Thyroid gland (tissue), 4 donors: ENCODE measurements at places on chromosomes 1 and 21. TPM values are rescaled to one million over a fixed set of nuclear protein-coding genes. Genes with fewer than 3 reads are reported as not detected.

GRCh38 chr1:35764283-35764682, 5.5 kb downstream of the CLSPN start:
- DNase-seq: no peak
- H3K4me1 ChIP-seq: no peaks in the 10 kb centered on the region
- H3K27me3 ChIP-seq: no peaks in the 10 kb centered on the region
- H3K36me3 ChIP-seq: no peaks in the 10 kb centered on the region
- H3K4me3 ChIP-seq: no peak overlapping the region
- H3K27ac ChIP-seq: no peak overlapping the region

- no peaks in the 10 kb centered on the region for H3K36me3 ChIP-seq
- no peak for DNase-seq
- H3K4me1 ChIP-seq: no peaks in the 10 kb centered on the region
- H3K4me3 ChIP-seq: no peak overlapping the region
- H3K27me3 ChIP-seq: no peaks in the 10 kb centered on the region
- H3K27ac ChIP-seq: no peak overlapping the region
These were observed 167.4 kb upstream of the COL11A1 start for GRCh38 chr1:103275725-103276124.

DNA sequence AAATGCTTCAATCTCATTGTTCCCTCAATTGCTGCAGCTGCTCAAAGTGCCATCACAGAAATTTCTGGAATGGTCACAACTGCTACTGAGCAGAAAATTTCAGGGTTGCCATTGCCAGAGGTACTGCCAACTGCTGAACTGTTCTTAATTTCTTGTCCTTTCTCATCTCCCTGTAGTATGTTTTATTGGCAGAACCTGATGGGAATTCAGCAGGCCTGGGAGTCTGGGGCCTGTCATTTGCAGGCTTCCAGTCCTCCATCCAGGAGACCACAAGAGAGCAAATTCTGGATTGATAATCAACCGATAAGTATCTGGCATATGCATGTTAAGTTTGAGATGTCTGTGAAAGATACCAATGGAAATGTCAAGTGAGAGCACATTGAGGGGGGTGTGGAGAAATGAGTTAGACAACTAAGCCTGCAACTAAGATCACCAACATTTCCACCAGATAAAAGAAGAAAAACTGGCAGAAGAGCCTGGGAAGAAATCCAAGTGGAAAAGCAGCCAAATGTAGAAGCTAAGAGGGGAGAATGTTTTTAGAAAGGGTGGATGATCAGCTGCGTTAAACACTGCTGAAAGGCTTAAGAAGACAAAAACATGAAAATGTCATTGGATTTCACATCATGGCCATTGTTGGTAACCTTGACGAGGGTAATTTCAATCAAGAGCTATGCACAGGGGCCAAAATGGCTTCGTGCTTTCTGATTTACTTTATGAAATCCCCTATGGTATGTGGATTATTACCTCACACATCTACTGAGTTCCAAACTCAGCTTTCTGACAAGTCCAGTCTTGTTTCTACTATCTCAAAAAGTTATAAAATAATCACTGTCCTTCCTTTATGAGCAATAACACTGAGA, 648.1 kb downstream of the PLPP3 start:
- H3K4me1 ChIP-seq: peaks cover 26% of the 10 kb centered on the region
- no peak overlapping the region for H3K27ac ChIP-seq
- H3K36me3 ChIP-seq: no peaks in the 10 kb centered on the region
- H3K4me3 ChIP-seq: no peak overlapping the region
- H3K27me3 ChIP-seq: no peaks in the 10 kb centered on the region

DNA sequence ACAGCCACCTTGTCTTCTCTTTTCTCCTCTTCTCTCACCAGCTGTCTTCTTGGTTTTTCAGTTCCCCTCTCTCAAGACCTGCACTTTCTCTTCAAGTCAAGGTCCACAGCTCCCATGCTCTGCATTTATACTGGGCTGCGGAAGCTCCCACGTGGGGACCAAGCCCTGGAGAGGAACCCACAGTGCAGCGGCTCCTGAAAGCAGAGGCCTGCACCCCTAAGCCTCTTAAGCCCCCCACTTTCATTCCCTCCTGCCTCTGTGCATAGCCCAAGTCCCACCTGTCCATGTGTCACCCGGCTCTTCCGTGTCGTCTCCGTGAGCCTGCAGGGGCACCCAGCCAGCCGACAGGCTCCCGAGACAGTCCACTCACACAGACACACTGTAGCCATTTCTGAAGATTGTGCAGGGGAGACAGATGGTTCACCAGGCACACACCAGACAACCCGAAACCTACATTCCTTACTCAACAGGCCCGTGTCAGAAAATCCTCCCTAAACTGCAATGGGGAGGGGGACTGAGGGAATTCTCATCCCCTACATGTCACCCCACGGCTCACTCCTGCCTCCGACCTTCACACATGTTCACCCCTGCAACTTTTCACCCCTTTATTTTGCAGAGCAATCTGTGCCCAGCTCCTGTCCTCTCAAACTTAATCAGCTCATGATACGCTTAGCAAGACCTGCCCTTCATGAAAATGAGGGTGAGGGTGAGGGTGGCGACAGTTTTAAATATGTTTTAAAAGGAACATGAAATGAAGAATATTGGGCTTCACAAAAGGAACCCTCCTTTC, 6.3 kb downstream of the MX2 start:
- H3K4me1 ChIP-seq: peaks cover 14% of the 10 kb centered on the region
- no peaks in the 10 kb centered on the region for H3K27me3 ChIP-seq
- H3K36me3 ChIP-seq: no peaks in the 10 kb centered on the region
- DNase-seq: no peak

- H3K27me3 ChIP-seq: no peaks in the 10 kb centered on the region
These were observed 5.3 kb upstream of the MAP3K7CL start for GRCh38 chr21:29125191-29125590.

DNA sequence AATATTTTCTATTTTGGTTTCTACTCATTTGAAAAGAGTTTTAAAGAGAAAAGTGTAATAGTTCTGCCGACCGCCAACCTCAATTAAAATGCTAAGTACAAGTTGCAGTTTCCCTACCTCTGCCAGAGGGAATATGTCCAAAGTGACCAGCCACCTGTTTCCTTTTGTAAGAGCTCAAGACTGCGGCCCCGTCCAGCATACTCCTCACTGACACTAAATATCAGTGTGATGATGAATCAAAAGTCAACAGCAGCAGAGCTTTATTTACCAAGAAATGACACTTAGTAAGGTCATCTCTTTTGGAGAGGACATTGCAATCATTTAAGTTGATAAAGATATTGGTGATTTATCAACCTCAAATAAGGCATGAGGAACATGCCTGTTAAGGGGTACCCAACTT, 57.4 kb upstream of the NRIP1 start:
- no peak for DNase-seq
- peaks cover 3% of the 10 kb centered on the region for H3K4me1 ChIP-seq
- H3K4me3 ChIP-seq: no peak overlapping the region
- no peak overlapping the region for H3K27ac ChIP-seq
- no peaks in the 10 kb centered on the region for H3K27me3 ChIP-seq
- no peaks in the 10 kb centered on the region for H3K36me3 ChIP-seq

- H3K27me3 ChIP-seq: no peaks in the 10 kb centered on the region
- H3K4me1 ChIP-seq: no peaks in the 10 kb centered on the region
- DNase-seq: no peak
- no peaks in the 10 kb centered on the region for H3K36me3 ChIP-seq
- H3K4me3 ChIP-seq: no peak overlapping the region
These were observed 35.9 kb upstream of the CCDC27 start for GRCh38 chr1:3716351-3716750.

- no peak overlapping the region for H3K27ac ChIP-seq
- no peaks in the 10 kb centered on the region for H3K27me3 ChIP-seq
- no peaks in the 10 kb centered on the region for H3K4me1 ChIP-seq
- no peaks in the 10 kb centered on the region for H3K36me3 ChIP-seq
- no peak for DNase-seq
These were observed 38.0 kb upstream of the ACTRT2 start for GRCh38 chr1:2983319-2983705.

DNA sequence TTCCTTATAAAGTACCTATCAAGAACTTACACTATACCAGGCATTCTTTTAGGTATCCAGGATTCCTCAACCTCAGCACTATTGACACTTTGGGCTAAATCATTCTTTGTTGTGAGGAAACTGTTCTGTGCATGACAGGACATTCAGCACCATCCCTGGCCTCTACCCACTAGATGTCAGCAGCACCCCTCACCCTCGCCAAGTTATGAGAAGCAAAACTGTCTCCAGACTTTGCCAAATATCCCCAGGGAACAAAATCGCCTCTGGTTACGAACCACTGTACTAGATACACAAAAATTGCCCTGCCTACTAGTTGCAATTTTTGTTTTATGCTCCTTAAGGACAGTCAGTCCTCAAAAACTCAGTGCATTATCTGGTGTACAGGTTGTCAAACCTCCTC, 35.7 kb downstream of the PALMD start:
- DNase-seq: no peak
- H3K27ac ChIP-seq: no peak overlapping the region
- H3K4me1 ChIP-seq: peaks cover 6% of the 10 kb centered on the region
- H3K4me3 ChIP-seq: no peak overlapping the region
- no peaks in the 10 kb centered on the region for H3K27me3 ChIP-seq

DNA sequence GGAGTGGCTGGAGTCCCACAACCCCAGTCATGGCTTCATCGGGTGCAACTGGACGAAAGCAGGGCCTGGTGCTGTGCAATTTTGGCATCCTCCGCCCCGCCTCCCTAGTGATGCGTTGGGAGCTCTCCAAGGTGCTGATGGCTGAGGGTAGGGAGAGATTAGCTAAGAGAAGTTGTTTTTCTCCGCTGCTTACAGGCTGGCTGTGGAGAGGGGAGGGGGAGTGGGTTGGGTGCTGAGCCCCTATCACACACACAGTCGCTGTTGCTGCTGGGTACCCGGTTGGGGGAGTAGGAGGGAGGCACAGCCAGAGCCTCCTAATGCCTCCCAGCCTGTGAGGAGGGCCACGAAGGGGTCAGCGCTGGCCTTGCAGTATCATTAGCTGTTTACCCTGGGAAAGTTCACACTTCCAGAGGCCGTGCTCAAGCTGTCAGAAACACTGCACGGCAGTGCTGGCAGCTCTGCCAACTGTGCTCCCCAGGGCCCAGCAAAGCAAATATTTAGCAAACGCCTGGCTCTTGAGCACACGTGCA, 110.0 kb downstream of the GRIK3 start:
- no peaks in the 10 kb centered on the region for H3K4me1 ChIP-seq
- peak; percentile 36 for DNase-seq
- H3K27me3 ChIP-seq: no peaks in the 10 kb centered on the region
- no peak overlapping the region for H3K27ac ChIP-seq

DNA sequence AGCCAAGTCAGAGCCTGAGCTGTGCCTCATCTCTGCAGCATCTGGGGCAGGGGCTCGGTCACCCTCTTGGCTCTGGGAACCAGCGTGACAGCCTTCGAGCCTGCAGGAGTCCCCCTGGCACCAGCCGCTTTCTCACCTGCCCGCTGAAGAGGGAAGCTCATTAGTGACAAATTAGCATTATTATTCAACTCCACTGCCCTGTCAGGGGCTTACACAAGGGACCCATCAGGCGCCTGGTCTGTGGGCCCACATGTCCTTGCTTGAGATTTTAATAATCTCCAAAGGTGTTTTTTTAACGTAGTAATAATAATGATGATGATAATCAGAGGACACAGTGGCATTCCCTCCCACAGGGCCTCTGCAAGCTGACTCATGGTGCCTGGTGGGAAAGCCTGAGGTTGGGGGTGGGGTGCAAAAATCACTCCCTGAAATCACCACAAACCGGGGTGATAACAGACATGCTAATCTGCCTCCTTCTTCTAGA, 98.1 kb upstream of the IGSF21 start:
- H3K27ac ChIP-seq: no peak overlapping the region
- no peak overlapping the region for H3K4me3 ChIP-seq
- no peaks in the 10 kb centered on the region for H3K27me3 ChIP-seq
- H3K36me3 ChIP-seq: no peaks in the 10 kb centered on the region

DNA sequence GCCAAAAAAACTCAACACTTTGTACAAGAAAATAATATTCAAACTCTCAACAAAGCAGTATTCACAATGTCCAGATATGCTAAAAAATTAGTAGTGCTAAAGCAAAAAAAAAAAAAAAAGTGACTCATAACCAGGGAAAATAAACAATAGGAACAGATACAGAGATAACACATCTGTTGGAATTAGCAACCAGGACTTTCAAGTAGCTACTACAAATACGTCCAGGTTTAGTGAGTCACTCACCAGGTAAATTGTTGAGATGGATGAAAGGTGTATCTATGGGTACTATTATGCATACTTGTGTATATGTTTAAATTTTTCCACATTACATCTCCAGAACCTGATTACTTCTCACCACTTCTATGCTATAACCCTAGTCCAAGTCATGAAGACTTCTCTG, 144.8 kb upstream of the SLC35F3 start:
- no peaks in the 10 kb centered on the region for H3K36me3 ChIP-seq
- H3K4me1 ChIP-seq: no peaks in the 10 kb centered on the region
- no peaks in the 10 kb centered on the region for H3K27me3 ChIP-seq

- DNase-seq: no peak
- peaks cover 24% of the 10 kb centered on the region for H3K4me1 ChIP-seq
- H3K36me3 ChIP-seq: no peaks in the 10 kb centered on the region
- H3K27ac ChIP-seq: no peak overlapping the region
These were observed 7.0 kb upstream of the TFF1 start for GRCh38 chr21:42373196-42373907.

GRCh38 chr1:51157395-51157794, 55.4 kb downstream of the C1orf185 start:
- H3K4me3 ChIP-seq: no peak overlapping the region
- H3K27ac ChIP-seq: no peak overlapping the region
- H3K36me3 ChIP-seq: no peaks in the 10 kb centered on the region
- no peaks in the 10 kb centered on the region for H3K27me3 ChIP-seq

- no peaks in the 10 kb centered on the region for H3K36me3 ChIP-seq
- H3K4me1 ChIP-seq: no peaks in the 10 kb centered on the region
- H3K27me3 ChIP-seq: no peaks in the 10 kb centered on the region
- H3K27ac ChIP-seq: no peak overlapping the region
- no peak for DNase-seq
- H3K4me3 ChIP-seq: no peak overlapping the region
These were observed 360.8 kb downstream of the GPATCH2 start for GRCh38 chr1:217270101-217270500.

DNA sequence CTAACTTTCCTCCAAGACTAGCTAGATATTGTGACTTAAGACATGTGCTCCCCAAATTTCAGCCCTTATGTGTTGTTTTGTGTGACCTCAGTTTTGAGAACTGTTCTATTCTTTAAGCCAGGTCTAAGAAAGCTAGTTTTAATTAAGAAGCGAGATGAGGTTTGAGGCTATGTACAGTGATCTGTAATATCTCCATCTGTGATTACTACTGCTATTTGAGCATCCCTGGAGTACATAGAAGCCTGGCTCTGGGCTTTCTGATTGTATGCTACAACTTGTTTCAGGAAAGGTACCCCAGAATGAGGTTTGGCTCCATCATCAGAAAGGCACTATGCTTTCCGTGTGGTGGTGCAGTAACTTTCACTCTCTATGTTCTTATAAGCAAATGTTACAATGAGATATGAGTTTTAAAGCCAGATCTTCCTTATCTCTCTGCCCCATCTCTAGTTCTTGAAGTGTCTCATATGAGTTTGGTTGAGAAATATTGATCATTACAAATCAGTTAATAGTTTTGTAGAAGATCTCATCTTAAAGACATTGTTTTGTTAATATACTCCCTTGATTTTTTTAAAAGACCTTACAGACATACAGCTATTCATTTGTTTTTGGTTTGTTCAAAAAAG, 605 bp downstream of the RGS4 start:
- no peaks in the 10 kb centered on the region for H3K4me1 ChIP-seq
- H3K27ac ChIP-seq: no peak overlapping the region
- DNase-seq: no peak
- no peaks in the 10 kb centered on the region for H3K36me3 ChIP-seq
- H3K4me3 ChIP-seq: no peak overlapping the region

IL10 gene
- 1.2 TPM for total RNA-seq

NBPF19 gene
- total RNA-seq: 20.2 TPM

C1orf52 gene
- total RNA-seq: 16.5 TPM

LCE2C gene
- not detected for total RNA-seq

PRR9 gene
- total RNA-seq: not detected

FCRL5 gene
- 1.2 TPM for total RNA-seq

RAD54L gene
- total RNA-seq: 1.7 TPM

REN gene
- not detected for total RNA-seq

PGBD2 gene
- 17.3 TPM for total RNA-seq

SEC16B gene
- total RNA-seq: 5.1 TPM

ATP1A2 gene
- total RNA-seq: 3.6 TPM
